ENCODE measurements at places on chromosomes 7 and 10. TPM values are rescaled to one million over a fixed set of nuclear protein-coding genes. Genes with fewer than 3 reads are reported as not detected.

DNA sequence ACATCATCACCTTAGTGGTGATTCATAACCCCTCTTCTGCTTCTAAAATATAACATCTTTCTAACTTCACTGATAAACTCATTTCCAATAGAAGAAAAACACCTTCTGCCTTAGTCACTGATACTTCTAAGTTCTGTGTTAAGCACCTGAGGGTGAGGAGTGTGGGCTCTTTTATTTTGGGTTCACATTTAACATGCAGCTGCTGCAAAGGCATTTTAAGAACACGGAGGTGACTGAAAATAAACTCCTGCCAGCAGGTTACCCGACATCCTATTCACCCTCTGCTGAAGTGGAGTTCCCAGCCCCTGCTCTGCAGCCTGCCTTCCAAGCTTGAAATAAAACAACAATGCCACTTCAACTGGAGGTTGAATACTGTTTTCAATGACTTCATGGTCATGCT is 202.9 kb upstream of the PLXNA4 start:
- DNase-seq = no peak

GRCh38 chr7:461453-462172 is 58.0 kb downstream of the PDGFA start:
- DNase-seq = no peak

DNA sequence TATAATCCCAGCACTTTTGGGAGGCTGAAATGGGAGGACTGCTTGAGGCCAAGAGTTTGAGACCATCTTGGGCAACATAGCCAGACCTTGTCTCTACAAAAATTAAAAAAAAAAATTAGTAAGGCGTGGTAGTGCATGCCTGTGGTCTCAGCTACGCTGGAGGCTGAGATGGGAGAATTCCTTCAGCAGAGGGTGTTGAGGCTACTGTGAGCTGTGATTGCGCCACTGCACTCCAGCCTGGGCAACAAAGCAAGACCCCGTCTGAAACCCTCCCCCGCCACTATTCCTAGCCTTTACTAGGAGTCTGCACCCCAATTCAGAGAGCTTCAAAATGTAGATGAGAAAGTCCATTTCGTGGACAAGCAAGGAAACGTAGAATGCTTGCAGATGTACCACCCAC is 95.2 kb downstream of the PRPF18 start:
- no peak for DNase-seq

DNA sequence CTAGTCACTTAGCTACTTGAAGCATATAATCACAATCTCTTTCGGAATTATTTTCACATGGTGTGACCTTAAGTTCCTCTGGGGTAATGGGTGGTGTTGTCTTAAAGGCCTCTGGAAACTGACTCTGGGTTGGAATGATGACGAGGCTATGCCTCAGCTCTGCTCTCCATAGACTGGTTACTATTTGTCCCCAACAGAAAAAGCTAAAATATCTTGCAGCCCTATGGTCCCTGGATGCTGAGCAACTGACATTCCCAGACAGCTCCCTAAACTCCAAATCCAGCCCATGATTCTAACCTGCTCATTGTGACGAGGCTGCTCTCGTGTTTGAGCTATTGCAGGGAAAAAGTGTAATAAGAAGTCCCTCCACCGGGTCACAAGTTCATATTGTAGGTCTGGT is 51.6 kb downstream of the HBP1 start:
- DNase-seq = no peak

ACSL5 gene
- polyA plus RNA-seq = 55.0 TPM

GRCh38 chr7:71705217-71705616 is 573.3 kb downstream of the GALNT17 start:
- DNase-seq = no peak

Data from liver (tissue), 10 donors.